ENCODE measurements at places on chromosomes 12 and 14.

DNA sequence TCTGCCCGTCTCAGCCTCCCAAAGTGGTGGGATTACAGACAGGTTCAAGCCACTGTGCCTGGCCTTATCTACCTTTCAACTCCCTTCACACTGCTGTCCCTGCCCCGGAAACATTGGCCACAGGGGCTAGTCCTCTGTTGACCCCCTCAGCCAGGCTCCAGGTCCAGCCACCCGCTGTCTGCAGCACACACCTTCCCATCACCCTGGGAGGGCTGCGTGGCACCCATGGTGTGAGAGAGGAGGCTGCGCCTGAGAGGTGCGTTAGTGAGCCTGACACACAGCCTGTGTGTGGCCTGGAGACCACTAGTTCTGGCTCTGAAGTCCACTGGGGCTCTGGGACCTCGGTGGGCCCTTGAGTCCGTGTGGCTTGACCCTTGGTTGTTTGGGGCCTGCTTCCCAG, 28.4 kb upstream of the TRAF3 start:
- no peak for DNase-seq

DNA sequence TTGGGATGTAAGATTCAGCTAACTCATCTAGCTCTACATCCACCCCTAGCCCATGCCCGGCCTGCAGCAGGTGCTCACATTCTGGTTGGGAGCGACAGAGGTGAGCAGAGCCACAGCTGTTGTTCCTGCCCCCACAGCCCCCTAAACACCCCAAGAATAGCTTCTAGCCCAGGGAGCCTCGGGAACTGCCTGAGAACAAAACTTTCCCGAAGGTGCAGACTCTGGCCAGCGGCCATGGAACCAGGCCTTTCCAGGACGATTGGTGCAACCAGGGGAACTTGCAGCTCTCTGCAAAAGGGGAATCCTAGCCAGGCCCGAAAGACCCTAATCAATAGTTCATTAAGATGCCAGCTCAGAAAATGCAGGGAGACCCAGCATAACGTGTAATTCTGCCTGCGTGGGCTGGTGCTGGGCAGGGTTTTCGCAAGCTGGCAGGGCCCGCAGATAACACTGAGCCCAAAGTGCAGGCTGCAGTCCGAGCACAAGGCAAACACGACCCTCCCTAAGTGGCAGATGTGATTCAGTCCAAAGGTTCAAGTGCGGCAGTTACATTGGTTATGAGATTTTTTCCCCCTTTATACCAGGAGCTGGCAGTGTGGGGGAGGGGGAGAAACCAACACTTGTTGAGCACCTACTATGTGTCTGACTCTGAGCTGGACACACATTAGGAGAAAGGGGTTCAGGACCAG, 122.5 kb upstream of the MAP1LC3B2 start:
- no peak for DNase-seq

GRCh38 chr12:16955083-16955657, 349.2 kb upstream of the LMO3 start:
- DNase-seq, result no peak

GRCh38 chr12:56296295-56296694, 3.8 kb downstream of the CS start:
- DNase-seq, result no peak

DNA sequence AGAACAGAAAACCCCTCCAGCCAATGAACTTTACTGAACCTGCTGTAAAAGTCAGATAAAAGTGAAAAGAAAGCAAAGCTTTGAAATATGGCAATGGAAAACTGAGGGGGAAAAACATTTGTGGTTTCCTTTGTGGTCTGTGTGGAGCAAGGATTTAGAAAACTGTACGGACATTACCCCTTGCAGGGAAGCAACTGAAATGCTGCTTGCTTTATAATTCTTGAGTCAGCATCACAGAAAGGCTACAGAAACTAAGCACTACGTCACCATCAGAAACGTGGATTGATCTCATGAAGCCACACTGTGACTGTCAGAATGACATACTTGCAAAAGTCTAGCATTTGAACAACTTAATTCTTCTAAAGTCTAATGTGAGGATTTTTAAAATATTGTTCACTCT, 2.4 kb upstream of the KCNC2 start:
- DNase-seq, result no peak

All from stimulated activated CD8-positive, alpha-beta memory T cell treated with anti-CD3 and anti-CD28 coated beads, Interleukin-4, amount 100 ng/mL, for 4 hours (primary cell).